Osteoblast (primary cell): ENCODE measurements at places on chromosomes 5 and 9.
A peak's percentile ranks its signal among the peaks of the same experiment; 100 is the strongest.

DNA sequence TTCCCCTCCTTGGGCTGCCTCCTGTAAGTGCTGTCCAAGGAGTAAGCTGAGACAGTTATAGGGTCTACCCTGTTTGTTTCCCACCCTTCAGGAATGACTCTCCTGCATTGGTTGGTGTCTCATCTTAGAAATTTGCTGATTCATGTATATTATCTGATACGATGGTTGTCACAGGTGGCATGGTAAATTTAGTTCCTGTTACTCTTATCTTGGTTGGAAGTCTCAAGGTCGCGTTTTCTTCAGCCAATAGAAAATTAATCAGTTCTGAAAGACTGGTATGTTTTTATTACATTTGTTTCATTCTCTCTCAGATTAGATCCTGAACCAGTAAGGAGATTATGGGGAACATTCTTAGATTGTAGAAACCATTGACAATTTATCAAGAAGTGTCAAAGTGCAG is 42.7 kb downstream of the SCGB3A1 start:
- no peak for DNase-seq

DNA sequence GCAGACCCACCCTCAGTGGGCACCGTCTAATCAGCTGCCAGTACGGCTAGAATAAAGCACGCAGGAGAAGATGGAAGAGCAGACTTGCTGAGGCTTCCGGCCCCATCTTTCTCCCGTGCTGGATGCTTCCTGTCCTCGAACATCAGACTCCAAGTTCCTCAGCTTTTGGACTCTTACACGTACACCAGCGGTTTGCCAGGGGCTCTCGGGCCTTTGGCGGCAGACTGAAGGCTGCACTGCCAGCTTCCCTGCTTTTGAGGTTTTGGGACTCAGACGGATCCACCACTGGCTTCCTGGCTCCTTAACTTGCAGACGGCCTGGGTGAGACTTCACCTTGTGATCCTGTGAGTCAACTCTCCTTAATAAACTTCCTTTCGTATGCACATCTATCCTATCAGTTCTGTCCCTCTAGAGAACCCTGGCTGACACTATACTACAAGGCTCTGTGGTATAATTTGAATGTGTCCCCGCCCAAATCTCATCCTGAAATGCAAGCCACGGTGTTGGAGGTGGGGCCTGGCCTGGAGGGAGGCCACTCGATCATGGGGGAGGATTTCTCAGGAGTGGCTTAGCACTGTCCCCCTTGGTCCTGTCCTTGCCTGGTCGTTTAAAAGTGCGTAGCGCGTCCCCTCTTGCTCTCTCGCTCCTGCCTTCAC is 31.1 kb upstream of the NRARP start:
- DNase-seq: no peak

- DNase-seq: no peak
Measured at GRCh38 chr9:115121181-115121580, 3.2 kb upstream of the TNC start.

DNA sequence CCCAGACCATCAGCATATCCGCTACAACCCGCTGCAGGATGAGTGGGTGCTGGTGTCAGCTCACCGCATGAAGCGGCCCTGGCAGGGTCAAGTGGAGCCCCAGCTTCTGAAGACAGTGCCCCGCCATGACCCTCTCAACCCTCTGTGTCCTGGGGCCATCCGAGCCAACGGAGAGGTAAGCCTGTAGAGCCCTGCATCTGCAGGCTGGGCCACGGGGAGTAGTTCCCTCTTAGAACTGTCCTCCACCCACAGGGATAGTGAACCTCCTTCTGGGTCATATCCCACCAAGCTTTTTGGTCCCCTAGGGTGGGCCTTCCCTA is 569 bp downstream of the GALT start:
- DNase-seq: no peak

GRCh38 chr9:129552064-129552463 is 68.8 kb downstream of the C9orf50 start:
- DNase-seq: no peak

GRCh38 chr9:110626101-110626829 is 42.3 kb upstream of the MUSK start:
- DNase-seq: no peak

DNA sequence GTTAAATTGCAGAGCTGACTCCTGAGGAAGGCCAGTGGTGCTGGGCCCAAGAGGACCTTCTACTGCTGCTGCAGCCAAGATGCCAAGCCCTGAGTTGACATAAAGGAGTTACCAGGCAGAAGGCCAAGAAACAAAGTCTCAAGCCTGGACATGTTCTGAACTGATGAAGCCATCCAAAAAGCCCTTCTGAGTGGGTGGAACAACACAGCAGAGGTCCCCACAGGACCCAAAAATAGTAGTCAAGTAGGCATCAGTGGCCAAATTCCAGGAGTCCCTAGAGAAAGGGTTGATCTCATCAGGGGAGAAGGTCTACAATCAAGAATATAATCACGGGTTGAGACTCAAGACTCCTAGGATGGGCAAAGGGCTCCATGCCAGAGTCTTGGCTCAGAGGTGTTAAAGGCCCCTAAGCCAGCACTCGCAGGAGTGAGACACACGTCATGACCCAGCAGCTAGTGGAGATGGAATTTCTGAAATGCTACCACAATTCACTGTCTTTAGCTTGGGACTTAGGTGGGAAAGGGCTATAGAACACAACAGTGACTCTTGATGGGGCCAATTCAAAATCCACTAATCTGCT is 119.7 kb downstream of the FANCC start:
- peak; percentile 66 for DNase-seq

DNA sequence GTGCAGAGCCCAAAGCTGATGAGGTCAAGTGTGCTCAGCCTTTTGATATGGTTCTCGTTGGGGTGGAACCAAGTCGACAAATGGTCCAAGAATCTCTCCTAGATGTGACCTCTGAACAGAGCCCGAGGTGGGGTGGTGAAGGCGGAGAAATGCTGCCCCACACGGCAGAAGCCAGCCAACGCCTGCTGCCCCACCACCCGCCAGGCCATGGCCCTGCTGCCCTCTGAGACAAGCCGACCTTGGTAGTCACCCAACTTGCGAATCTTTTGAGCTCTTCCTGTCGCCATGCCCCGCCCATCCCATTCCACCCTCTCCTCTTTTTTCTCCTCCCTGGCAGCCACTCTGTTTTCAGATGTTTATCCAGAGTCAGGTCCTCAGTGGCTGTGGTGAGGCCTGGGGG is 91.5 kb upstream of the EGFLAM start:
- no peak for DNase-seq

DNA sequence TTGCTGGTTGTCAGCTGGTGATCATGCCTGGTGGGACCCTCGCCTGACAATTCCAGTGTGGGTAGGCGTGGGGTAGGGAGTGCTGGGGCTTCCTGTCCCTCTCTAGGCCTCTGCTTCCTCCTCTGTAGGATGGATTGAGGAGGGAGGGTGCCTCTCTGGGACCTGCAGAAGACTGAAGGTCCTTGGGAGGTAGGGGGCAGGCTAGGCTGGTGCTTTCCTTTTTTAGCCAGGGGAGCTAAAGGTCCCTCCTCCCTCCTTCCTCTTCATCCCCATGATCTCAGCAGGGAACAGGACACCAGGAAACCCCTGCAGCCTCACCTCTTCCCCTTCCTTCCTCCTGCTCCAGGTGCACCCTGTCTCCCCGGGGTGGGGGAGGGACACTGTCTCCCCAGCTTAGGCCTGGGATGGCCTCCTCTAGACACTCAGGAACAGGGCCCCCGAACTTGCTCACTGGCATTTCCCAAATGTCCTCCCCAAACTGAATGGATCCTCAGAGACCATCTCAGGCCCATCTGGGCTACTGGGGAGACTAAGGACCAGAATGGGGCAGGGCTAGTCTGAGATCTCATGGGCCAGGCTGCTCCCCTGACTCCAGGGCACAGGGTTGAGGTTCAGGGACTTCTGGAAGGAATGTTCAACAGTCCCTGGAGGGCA is 8.4 kb downstream of the SH2D3C start:
- no peak for DNase-seq

DNA sequence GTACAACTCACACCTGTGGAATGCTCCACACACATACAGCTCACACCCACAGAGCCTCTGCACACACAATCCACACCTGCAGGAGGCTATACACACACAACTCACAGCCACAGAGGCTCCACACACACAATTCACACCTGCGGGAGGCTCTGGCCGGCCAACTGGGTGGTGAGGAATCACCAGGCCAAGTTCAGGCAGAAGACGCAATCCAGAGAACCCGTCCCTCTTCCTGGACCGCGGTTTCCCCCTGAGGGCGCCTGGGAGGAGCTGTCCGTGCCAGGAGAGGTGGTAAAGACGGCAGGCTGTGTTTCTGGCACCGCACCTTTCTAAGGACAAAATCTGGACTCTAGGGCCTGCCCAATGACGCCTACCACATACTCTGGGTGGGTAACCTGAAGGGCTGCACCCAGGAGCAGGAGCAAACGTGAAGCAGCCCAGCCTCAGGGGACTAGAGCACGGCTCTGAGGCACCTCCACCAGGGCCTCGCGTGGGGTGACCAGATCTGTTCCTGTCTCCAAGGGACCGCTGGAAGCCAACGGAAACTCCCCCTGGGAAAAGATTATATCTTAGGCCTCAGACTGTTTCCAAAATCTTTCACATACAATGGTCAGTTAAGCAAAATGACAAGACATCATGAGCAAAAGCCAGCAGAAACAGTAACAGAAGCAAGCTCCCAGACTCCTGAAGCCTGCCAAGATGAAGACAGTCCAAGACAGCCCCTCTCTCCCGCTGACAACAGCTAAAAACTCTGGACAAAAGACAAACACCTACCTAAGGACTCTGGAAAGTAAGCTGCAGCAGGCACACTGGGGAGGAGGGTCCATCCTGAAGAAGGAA is 16.9 kb downstream of the CAMSAP1 start:
- DNase-seq: peak; percentile 53
